NCI-H187 treated with DMSO at 0.1 percent for 48 hours (cell line): ENCODE measurements at places on chromosomes 2 and 18.

DNA sequence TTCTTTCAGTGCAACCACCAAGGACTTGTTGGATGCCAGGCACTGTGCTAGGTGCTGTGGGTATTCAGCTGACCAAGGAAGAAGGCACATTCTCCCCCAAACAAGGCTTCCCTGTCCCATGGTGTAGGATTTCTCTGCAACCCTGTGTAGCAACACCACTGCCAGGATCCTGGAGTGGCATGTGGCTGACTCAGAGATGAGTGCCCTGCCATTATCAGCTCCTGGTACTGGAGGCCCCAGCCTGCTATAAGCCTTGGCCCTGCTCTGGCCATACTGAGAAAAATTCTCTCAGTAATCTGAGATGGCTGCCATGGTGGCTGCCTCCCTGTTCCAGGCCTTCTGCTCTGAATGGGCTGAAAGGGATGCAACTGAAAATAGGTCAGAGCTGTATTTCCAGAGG is 4.3 kb downstream of the SMYD5 start:
- no peak for DNase-seq

- DNase-seq: no peak
Observed at GRCh38 chr2:44055229-44055628, 59.4 kb upstream of the LRPPRC start.

DNA sequence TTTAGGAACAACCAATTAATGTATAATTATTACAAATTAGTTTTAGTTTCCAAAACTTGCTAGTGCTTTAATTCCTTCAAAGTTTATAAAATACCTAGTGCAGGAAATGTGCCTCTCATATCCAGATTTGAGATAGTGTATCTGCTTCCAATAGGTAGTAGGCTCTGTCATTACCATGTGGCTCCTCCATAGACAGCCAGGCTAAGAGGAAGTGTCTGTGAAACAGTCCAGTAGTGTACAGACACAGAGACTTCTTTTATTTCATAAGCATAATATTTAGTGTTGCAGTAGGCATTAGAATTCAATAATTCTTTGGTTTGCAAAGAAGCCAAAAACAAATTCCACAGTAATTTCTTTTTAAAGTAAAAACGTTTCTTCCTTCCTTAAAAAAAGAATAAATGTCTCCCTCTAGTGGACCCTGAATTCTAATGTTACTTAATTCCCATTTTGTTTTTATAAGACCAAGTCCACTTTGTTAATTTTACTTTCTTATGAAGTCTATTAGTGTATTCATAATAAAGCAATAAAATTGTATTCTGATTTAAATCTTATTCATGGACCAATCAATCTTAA is 101.2 kb downstream of the NEB start:
- DNase-seq: no peak

DNA sequence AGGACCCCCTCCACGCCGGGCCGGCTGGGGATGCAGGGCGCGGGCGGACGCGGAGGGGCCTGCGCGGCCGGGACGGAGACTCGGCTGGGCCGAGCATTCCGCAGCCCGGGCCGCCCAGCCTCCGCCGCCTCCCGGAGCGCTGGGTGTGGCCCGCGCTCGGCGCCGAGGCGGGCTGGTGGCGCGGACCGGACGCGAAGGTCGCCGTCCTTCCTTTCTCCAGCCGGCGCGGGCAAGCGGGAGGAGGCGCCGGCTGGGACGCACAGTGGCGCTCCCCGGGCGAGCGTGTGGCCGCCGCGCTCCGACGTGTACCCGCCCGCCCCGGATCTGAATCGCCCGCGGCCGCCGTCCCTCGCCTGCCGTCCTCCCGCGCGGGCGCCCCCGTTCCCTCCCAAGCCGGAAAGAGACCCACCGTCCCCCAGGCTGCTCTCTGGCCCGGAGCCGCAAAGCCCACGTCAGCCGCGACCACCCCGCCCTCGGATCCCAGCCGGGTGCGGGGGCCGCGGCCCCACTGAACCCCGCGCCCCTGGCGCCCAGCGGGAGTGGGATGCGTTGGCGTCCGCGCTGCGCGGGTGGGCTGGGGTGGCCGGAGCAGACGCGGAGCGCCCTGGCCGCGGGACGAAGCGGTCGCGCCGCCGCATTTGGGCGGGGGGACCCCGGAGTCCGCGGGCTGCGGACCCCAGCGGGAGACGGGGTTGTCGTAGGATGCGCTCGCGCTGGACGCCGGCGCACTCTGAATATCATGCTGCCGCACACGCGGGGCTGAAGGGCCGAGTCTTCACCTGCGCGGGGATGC is 634 bp downstream of the SPATS2L start:
- DNase-seq: no peak

GRCh38 chr2:61950571-61951315 is 45.3 kb downstream of the COMMD1 start:
- no peak for DNase-seq

DNA sequence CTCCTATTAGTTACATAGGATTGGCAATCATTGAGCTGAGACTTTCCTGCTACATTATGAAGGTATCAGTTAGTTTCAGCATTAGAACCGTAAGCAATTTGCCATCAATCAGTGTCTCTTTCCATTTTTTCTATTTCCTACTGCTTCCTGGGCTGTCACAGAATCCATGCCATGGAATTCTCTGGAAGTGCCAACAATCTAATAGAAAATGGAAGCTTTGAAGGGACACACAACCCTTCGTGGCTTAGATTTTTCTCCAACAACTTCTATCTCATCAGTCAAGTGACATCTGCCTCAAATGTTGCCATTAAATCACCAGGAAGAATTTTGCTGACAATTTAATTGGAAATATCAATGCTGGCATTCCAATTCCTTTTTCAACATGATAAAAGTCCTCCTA is 183.5 kb upstream of the PARD3B start:
- no peak for DNase-seq

DNA sequence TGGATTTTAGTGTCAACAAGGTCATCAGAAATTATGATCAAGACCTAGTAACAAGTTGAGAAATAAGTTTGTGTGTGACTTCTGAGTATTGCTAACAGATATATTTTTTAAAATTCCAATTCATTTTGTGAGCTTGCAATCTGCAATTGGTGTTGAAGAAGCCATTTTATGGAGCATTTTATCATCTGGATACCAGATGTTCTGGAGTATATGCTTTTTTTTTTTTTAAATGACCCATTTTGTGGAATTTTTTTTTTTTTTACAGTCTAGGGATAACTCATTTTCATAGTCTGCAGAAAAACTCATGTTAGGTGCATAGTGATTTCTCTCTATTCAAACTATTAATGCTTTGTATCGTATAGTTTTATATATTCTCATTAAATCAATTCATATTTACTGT is 12.6 kb downstream of the QPCT start:
- no peak for DNase-seq

DNA sequence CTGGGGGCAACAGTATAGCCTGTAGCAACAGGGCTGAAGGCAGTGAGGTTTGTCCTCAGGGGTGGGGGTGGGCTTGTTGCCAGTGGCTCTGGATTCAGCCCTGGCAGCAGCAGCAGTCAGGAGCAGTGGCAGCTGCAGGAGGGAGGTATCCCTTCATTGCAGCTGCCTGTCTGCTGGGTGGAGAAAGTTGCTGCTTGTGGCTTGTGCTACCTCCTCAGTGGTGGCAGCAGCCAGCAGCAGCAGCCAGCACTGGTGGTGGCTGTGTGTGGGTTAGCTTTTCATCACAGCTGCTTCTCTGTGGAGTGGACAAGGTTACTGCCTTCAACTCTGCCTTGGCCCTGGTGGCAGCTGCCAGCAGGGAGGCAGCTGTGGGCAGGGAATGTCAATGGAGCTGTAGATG is 94.9 kb downstream of the ARL6IP6 start:
- DNase-seq: no peak

- no peak for DNase-seq
Observed at GRCh38 chr18:35141567-35142274, 99.1 kb upstream of the ZNF397 start.

GRCh38 chr2:45328264-45328870 is 282.7 kb downstream of the SRBD1 start:
- DNase-seq: no peak

DNA sequence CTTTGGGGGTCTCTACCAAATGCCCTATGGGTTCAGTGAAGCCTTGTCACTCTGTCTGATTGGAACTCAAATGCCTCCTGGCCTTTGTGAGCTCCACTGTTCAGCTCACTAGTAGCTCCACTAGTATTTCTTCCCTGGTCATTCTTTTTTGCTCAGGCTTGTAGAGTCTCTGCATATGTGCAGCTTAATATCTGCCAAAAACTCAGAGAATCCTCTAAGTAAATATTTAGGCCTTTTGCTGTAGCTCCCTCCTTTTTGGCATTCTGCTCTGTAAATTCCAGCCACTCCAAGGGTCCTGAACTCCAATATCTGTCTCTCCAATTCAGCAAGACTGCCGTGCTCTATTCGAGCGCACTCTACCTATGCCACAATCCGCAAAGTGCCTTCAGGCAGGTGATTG is 146.5 kb downstream of the MAIP1 start:
- no peak for DNase-seq

DNA sequence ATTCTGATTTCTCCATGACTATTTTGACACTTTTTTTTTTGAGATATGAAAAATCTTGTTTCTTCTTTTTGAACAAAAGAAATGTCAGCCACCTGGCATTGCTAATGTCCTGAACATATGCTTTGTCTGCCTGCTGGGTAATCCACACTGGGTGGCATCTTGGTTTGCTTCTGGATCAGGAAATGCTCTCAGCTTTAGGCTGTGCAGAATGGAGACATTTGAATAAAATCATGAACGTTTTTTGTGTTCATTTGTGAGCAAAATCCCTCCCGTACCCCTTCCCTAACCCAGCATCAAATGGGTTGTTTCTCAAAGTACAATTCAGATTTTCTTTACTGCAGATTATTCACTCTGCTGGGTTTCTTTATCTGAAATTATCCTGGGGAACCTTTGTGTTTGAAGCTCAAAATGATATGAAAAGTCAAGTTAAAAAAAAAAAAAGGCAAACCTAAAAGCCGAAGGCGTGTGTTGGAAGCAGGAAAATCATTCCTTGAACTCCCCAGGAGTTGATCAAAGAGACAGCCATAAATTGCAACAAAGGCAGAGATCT is 53.4 kb upstream of the KLF7 start:
- no peak for DNase-seq

GRCh38 chr2:196410008-196410407 is 229.5 kb upstream of the CCDC150 start:
- no peak for DNase-seq

DNA sequence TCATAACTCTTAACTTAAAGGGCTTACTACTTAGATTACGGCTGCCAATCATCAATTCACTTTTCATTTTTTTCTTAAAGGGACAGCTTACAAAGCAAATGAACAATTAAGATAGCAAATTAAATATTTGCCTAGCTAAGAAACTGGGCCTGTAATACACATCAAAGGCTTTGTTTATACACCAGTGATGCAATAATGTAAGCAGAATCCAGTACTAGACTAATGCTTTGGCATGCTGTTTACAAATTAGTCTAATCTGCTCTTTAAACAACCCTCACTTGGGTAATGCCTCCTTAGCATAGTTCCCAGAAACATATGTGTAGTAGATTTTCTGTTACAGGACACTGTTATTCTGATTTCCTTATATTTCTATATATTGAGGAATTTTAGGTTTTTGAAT is 105.8 kb downstream of the ARHGAP28 start:
- no peak for DNase-seq

- no peak for DNase-seq
Observed at GRCh38 chr2:15271941-15272542, 289.1 kb downstream of the NBAS start.

DNA sequence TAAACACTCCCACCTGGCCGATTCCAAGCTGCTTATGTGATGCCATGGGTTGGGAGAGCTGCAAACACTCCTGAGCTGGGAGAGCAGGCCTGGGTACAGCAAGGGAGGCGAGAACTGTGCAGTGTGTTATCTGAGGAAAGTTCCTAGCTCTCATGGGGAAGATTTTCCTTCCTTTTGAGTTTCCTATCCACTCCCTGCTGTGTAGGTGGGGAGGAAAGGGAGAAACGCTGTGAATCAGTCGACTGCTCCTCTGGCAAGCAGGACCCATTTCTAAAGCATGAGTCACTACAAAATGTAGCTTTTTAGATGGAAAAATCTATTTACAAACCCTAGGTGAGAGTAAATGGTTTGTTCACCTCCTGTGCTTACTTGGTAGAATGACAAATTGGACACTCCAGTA is 80.4 kb downstream of the SH3RF3 start:
- no peak for DNase-seq

DNA sequence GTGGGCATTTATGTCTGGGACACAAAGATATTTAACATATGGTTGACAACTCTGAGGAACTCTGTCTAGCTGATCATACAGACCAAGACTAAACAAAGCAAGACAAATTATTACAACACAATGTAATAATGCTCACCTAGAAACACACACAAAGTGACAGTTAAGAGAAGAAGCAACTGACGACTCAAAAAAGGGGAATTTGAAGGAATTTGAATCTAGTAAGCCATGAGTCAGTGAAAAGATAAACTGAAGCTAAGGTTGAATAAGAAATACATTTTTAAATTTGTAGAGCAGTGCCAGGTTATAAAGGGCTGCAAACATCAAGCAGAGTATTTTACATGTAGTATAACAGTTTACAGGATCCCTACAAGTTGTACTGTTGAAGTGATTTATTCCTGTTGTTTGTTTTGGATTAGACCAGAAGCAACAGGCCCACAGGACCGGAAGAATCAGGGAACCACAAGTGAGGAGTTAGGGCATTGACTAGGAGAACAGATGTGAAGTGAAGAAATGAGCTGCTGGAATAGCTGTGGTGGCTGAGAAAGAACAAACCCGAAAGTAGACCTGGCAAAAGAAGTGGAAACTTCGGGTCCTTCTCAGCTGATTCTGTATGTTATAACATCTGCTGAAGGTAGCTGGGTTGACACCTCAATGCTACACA is 35.6 kb downstream of the IFIH1 start:
- no peak for DNase-seq

GRCh38 chr2:18763338-18763737 is 174.0 kb upstream of the NT5C1B start:
- DNase-seq: no peak

GRCh38 chr2:59237311-59237710 is 996.2 kb upstream of the FANCL start:
- no peak for DNase-seq

DNA sequence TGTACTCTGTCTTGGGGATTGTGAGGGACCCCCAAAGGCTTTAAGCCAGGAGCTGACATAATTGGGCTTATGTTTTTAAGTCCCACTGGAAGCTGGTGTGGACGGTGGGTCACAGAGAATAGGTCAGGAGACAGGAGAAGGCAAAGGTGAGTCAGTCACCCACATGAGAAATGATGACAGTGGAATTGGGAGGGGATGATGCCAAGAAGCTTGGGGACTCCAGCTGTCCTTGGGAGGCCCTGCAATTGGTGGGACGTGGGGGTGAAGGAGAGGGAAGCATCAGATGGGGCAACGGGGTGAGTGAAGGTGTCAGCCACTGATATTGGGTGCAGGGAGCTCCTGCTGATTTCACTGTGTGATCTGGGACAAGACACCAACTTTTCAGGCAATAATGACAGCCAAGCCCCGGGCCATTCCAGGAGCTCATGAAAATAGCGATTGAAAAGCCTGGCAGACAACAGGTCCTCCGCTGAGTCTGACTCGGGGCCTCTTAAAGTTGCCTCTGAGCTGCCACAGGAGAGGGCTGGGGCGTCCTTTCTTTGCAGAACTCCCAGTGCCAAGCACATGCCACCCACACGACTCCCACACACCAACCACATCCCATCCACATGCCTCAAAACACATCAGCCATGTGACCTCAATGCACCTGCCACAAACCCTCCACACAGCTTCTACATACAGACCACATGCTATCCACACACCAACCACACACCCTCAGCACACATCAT is 13.4 kb downstream of the TNS1 start:
- no peak for DNase-seq

GRCh38 chr2:203451011-203451410 is 84.1 kb downstream of the RAPH1 start:
- no peak for DNase-seq

GRCh38 chr2:188032306-188032705 is 259.4 kb upstream of the GULP1 start:
- DNase-seq: no peak
